ENCODE measurements at places on chromosomes 13 and 19.

- DNase-seq, result no peak
These were observed 6.6 kb upstream of the DHDH start for GRCh38 chr19:48926909-48927308.

- DNase-seq, result no peak
These were observed 90.3 kb downstream of the RNF17 start for GRCh38 chr13:24854311-24854710.

GRCh38 chr19:13026462-13027370, 31.4 kb downstream of the NFIX start:
- DNase-seq, result no peak

GRCh38 chr13:114088863-114089262, 43.6 kb downstream of the RASA3 start:
- DNase-seq, result no peak

GRCh38 chr13:113845723-113846635, 17.9 kb downstream of the GAS6 start:
- no peak for DNase-seq

DNA sequence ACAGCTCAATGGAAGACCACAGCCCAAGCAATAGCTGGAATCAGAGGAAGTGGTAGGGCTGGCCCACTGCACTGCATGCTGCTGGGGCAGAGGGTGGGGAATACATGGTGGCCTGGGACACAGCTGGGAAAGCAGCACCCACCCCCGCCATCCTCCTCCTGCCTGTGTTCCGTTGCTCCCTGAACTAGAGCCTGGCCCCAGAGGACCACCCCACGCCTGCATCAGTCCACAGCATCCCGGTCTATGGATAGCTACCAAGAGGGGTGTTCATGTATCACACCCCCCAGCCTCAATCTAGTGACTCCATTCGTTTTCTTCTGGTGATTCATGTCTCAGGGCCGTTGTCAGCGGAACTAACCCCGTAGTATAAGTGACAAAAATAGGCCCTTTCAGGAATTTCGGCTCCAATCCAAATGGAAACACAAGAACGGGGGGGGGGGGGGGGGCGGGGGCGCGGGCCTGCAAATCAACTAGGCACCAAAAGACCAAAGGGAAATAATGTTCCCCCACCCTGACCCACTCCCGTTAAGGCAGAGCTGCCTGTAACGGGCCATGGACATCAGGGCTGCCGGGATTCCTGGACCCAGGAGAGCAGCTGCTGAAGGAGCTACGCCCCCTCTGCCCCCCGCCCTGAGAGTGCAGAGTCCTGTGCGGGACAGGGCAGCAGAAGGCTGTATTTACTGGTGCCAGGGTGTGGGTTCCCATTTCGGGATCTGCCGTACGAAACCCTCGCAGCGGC, 18.9 kb upstream of the EPHX3 start:
- DNase-seq, result no peak

DNA sequence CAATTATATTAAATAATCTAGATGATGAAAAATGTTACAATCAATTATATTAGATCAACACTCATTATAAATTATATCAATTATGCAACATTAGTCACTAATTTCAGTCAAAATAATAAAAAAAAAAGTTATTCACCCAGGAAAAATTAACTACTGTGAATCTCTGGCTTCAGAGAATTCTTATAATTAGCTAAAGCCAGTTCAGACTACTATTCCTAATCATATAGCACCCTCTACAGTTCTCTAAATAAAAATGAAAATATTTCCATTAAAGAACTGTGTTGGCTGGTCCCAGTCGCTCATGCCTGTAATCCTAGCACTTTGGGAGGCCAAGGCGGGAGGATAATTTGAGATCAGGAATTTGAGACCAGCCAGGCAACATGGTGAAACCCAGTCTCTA, 33.0 kb downstream of the XPO4 start:
- DNase-seq, result no peak

GRCh38 chr13:35475212-35475959, 1.1 kb downstream of the MAB21L1 start:
- DNase-seq, result no peak

DNA sequence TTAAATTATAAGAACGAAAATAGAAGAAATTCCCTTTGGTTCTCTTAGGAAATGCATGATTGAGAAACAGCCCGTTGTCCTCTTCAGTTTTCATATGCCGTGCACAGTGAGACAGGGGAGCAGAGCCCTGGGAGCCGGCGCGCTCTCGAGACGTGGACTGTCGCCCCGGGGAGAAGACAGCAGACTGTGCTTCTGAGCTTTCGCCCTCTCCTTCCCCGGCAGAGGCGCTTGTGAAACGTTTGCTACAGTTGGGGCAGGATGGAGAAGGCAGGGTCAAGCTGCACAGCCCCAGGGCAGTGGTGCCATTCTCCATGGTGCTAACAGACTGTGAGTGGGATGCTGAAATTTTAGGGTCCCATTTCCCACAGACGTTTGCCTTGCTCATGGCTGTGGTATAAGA, 192.2 kb upstream of the KL start:
- DNase-seq, result no peak

DNA sequence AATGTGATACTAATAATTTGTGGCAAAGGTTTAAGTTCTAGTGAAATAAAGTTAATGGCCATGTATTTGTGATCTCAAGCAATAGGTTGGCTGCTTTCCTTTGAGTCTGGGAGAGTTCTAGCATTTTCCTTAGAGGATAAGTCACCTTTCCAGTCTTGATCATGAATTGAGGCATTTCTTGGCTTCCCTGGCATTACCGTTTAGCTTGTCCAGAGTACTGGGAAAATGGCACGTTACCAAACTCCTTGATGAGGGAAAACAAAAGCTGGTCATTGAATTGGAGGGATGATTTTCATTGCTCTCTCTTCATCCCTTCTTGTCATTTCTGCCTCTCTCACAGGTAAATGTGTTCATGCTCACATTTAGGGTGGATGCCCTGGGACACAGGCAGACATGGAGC, 34.0 kb upstream of the SPRY2 start:
- no peak for DNase-seq

- no peak for DNase-seq
These were observed 25.6 kb upstream of the ZNF91 start for GRCh38 chr19:23420824-23421223.

DNA sequence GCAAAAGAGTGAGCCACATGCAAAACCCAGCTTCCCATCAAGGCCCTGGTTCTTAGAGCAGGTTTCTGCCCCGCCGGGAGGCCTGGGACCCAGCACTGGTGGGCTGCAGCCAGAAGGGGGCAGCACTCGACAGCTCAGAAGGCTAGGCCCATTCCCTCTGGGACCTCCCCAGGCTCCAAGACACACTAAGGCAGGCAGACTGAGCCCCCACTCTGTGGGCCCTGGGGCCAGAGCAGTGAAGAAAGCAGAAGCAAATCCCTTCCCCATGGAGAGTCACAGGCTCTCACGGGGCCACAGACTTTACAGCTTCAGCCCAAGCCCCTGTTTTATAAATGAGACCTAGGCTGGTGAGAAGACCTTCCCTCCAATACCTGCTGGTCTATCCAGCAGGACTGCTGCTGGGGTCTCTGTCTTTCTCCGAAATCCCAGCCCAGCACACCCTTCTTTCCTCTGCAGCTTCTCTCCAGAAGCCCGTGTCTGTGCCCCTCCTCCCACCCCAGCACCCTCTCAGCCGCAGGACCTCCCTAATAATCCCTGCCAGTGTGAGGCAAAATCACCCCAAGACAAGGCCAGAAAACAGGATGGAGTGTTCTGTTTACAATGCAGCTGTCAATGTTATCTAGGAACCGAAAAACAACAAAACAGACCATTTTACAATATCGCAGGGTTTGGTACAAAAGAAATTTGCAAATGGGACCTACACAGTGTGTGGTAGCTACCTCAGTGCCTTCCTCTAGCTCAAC, 109.3 kb downstream of the ABCC4 start:
- DNase-seq, result no peak

DNA sequence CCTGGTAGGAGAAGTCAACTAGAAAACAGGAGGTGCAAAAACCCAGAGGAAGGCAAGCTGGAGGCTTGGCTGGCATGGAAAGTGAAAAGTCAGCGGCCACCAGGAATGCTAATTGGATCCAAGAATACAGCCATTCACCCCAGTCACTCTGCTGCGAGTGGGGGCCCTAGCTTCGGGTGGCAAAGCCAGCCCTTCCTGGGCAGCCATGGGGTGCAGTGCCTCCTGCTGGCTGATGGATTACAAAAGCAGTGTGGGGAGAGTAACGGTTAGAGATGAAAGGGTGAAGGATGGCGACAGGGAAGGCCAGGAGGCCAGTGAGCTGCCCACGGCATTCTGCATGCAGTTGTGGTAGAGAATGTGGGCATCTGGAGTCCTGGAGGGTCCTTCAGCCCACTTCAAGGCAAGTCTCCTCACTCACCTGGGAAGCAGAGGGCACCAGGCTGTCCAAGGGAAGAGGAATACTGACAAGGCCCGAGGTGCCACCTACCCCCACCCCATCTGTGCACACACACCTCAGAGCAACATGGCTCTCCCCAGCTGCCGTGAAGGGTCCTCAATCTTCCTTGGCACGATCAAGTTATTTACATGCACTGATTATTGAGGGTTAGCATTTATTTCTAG, 20.3 kb upstream of the EPHX3 start:
- DNase-seq, result no peak

- DNase-seq, result no peak
These were observed 10.4 kb downstream of the ZNF93 start for GRCh38 chr19:19911150-19911549.

DNA sequence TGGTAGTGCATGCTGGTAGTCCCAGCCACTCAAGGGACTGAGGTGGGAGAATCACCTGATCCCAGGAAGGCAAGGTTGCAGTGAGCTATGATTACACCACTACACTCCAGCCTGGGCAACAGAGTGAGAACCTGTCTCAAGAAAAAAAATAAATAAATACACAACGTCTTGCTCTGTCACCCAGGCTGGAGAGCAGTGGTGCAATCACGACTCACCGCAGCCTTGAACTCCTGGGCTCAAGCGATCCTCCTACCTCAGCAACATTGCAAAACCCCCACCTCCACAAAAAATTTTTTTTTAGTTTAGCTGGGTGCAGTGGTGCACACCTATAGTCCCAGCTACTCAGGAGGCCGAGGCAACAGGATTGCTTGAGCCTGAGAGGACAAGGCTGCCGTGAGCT, 8.8 kb downstream of the TPM4 start:
- no peak for DNase-seq

DNA sequence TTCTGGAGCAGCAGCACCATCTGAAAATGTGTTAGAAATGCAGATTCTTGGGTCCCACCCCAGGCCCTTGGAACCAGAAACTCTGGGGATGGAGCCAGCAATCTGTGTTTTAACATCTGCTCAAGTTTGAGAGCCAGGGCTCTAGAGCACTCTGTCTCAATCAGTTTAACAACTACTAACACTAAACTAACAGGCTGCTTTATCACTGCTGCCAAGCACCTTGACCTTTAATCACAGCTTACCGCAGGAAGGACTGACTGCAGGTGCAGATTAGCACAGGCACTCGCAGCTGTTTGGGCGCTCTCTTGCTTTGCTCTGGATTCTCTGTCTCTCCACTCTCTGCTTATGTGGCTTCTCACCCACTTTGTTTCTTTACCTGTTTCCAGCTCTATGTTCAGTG, 163.5 kb downstream of the MTUS2 start:
- no peak for DNase-seq

- DNase-seq, result no peak
These were observed 299.7 kb downstream of the TEX29 start for GRCh38 chr13:111620166-111620565.

GRCh38 chr13:103515410-103515809, 449.2 kb upstream of the SLC10A2 start:
- no peak for DNase-seq

GRCh38 chr19:57709616-57710015, 612 bp upstream of the ZNF154 start:
- no peak for DNase-seq
